ENCODE measurements at places on chromosomes 12 and 14. TPM values are rescaled to one million over a fixed set of nuclear protein-coding genes. Genes with fewer than 3 reads are reported as not detected.

GRCh38 chr14:22096514-22096895 is 422.9 kb upstream of the OR4E1 start:
- H3K36me3 ChIP-seq = no peaks in the 10 kb centered on the region
- no peaks in the 10 kb centered on the region for H3K27me3 ChIP-seq

ITGA7 gene
- total RNA-seq = 156 TPM

GRCh38 chr12:8449355-8449859 is 6.4 kb upstream of the CLEC6A start:
- H3K27me3 ChIP-seq = no peaks in the 10 kb centered on the region
- H3K36me3 ChIP-seq = no peaks in the 10 kb centered on the region
- no peak overlapping the region for H3K27ac ChIP-seq
- H3K4me1 ChIP-seq = no peaks in the 10 kb centered on the region

KCNC2 gene
- 11.6 TPM for total RNA-seq

DNA sequence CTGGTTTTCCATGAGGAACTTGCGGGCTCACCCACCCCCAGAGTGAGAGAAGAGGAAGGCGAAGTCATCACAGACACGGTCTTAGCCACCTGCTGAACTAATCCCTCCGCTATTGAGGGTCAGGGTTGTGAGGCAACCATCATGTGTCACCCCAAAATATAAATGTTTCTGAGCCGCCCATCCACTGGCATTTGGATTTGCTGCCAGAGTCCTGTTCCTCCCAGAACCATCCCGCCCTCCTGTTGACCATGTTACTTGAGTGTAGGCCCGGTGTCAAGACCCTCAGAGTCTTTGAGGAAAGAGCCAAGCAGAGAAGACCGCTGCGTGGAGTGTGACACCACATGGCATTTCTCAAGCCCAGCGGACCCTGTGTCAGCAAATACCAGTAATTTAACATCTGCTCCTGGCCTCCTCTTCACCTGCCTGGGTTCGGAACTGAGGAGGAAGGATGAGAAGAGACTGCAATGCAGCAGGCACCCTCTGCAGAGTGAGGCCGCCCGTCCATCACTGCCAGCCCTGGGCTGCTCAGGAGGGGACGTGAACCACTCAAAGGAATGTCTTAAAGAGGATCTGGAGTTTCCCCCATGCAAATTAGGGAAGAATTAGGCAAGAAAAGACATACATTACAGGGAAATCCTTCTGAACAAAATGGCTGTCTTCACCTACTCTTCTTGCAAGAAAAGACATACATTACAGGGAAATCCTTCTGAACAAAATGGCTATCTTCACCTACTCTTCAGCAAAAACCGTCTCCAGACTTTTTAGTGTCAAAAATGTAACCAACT is 100.4 kb downstream of the FBXL14 start:
- no peak overlapping the region for H3K4me3 ChIP-seq
- H3K4me1 ChIP-seq = no peaks in the 10 kb centered on the region
- DNase-seq = no peak
- no peak overlapping the region for H3K27ac ChIP-seq
- H3K36me3 ChIP-seq = peaks cover 25% of the 10 kb centered on the region

GRCh38 chr12:58142991-58143390 is 201.6 kb downstream of the ATP23 start:
- no peaks in the 10 kb centered on the region for H3K36me3 ChIP-seq
- no peak for DNase-seq
- no peak overlapping the region for H3K4me3 ChIP-seq
- H3K4me1 ChIP-seq = no peaks in the 10 kb centered on the region

TSPAN8 gene
- 1.6 TPM for total RNA-seq

DNA sequence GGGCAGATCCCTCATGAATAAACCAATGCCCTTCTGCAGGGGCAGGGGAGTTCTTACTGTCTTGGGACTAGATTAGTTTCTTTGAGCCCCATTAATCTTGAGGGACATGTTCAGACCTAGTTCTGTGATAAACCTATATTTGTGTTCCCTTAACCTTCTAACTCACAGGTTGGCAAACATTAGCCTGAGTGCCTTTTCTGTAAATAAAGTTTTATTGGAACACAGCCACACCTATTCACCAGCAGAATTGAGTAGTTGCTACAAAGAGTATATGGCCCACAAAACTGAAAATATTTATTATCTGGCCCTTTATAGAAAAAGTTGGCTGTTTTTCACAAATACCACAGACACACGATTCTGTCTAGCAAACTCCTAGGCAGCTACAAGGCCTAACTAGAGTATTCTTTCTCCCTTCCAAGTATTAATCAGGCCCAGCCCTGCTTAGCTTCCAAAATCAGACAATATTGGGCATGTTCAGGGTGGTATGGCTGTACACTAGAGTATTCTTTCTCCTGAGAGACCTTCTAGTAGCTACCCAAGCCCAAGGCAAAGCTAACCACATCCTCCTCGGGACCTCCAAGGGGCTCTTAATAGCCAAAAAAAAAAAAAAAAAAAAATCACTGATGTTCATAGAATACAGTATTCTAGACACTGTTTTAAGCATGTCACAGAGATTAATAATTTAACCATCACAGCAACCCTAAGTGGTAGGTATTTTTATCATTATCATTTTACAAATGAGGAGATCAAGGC is 199.3 kb upstream of the PWP1 start:
- no peak overlapping the region for H3K4me3 ChIP-seq
- no peak for DNase-seq
- H3K27me3 ChIP-seq = peaks cover 5% of the 10 kb centered on the region
- H3K36me3 ChIP-seq = no peaks in the 10 kb centered on the region
- H3K27ac ChIP-seq = no peak overlapping the region

GRCh38 chr14:35285168-35286002 is 6.8 kb upstream of the PSMA6 start:
- peaks cover 2% of the 10 kb centered on the region for H3K27me3 ChIP-seq
- H3K4me3 ChIP-seq = no peak overlapping the region
- no peak overlapping the region for H3K27ac ChIP-seq

VPS33A gene
- total RNA-seq = 49.2 TPM

- peaks cover 13% of the 10 kb centered on the region for H3K27me3 ChIP-seq
- DNase-seq = peak; percentile 69
- no peak overlapping the region for H3K4me3 ChIP-seq
- H3K27ac ChIP-seq = no peak overlapping the region
Measured at GRCh38 chr14:77026930-77027537, 1.5 kb downstream of the IRF2BPL start.

GRCh38 chr12:111838353-111838752 is 3.7 kb upstream of the MAPKAPK5 start:
- peaks cover 12% of the 10 kb centered on the region for H3K27me3 ChIP-seq
- peaks cover 11% of the 10 kb centered on the region for H3K4me1 ChIP-seq
- H3K27ac ChIP-seq = no peak overlapping the region
- no peak overlapping the region for H3K4me3 ChIP-seq
- H3K36me3 ChIP-seq = peaks cover 5% of the 10 kb centered on the region

All from glutamatergic neuron (in vitro differentiated cells).